Calu3 (cell line): ENCODE measurements at places on chromosomes 2 and 18.
A peak's percentile ranks its signal among the peaks of the same experiment; 100 is the strongest.

DNA sequence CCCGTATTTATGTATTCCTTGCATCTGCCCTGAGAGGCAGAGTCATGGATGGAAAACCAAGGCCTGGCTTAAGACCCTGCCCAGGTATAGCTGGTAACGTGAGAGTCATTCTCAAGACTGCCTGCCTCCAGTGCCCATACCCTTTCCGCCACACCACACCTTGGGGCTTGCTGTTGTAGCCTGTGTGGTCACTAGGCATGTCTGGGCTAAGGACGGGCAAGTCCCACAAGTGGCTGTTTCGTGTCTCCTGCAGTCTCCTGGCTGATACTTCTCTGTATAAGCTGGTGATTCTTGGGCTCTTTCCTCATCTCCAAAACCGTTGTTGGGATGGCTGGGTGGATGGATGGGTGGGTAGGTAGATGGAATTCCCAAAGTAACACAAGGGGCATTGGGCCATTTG is 269.8 kb downstream of the KLHL29 start:
- DNase-seq, result no peak

- DNase-seq, result no peak
Measured at GRCh38 chr2:80725001-80725400, 420.4 kb upstream of the LRRTM1 start.

- no peak for DNase-seq
Measured at GRCh38 chr2:238107525-238108422, 7.6 kb downstream of the ESPNL start.

DNA sequence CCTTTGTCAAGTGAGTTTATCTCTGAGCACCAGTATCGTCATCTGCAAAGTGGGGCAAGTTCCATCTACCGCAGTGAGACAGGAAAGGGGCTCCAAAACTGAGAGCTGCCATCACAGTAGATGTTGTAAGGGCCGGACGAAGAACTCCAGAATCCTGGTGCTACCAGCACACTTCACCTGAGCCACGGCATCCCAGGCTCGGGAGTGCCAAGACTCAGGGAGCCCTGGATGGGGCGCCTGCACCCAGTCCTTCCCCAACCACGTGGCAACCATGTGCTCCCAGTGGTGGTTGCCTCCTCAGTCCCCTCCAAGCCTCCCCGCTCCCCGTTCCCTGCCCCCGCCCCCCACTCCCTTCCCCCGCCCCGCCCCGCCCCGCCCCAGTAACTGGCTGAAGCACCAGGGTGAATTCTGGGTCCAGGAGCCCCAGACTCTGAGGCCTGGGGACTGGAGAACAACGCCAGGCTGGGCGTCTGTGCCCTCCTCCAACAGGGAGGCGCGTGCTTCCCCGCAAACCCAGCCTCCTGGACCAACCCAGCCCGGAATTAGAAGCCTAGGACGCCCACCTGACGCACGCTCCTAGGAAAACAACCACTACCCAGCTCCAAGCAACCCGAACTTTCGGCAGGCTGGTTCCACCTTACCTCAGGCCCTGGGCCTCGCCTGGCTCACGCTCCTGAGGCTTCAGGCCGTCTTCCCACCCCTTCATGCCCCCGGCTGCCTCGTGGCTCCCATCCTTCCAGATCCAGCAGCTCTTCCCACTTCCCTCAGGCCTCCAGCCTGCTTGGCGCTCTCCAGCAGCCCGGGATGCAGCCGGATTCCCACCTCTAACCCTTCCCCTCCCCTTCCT is 67.6 kb downstream of the LAMA3 start:
- no peak for DNase-seq

DNA sequence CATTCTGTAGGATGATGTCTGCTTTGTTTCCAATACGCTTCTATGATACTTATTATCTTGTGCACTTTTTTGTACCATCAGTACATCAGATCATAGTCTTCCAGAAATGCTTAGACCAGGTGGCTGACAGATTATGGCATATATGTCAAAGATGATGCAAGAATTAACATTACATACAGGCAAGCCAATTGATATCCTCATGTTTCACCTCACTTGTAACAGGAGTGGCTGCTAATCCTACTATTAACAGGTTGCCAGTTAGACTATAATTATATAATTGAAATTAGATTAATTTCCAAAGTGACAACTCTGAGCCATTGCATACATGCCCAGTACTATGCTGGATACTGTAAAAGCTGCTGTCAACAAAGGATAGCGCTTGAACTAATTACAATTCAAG is 77.2 kb downstream of the TLK1 start:
- DNase-seq, result no peak

- DNase-seq, result no peak
Measured at GRCh38 chr18:76463872-76464271, 31.2 kb downstream of the ZNF516 start.

- DNase-seq, result no peak
Measured at GRCh38 chr2:152015552-152015951, 83.3 kb downstream of the CACNB4 start.

- no peak for DNase-seq
Measured at GRCh38 chr2:173760553-173760952, 204.6 kb downstream of the SP3 start.

GRCh38 chr2:172046866-172047565 is 38.3 kb upstream of the DLX1 start:
- no peak for DNase-seq

GRCh38 chr18:42404151-42404550 is 449.1 kb downstream of the PIK3C3 start:
- no peak for DNase-seq

- DNase-seq, result no peak
Measured at GRCh38 chr2:68811364-68811763, 59.8 kb downstream of the BMP10 start.

GRCh38 chr2:44429034-44429433 is 67.3 kb downstream of the CAMKMT start:
- no peak for DNase-seq

DNA sequence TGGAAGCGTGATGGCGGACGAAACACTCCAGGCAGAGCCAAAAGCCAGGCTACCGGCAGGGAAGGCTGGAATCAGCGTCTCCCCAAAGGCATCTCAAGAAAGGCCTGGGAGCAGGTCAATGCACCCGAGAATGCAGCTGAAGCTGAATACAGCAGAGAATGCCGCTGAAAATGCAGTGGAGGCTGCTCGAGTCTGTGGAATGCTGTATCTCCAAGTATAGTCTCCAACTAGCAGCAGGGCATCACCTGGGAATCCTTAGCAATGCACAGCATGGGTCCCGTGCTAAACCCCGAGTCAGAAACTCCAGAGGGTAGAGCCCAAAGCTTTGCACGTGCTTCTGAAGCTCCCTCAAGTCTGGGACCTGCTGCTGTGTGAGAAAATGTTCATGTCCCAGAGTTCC is 191.1 kb upstream of the ALKAL2 start:
- no peak for DNase-seq

- peak; percentile 39 for DNase-seq
Measured at GRCh38 chr2:30422444-30423040, 24.5 kb upstream of the LCLAT1 start.

DNA sequence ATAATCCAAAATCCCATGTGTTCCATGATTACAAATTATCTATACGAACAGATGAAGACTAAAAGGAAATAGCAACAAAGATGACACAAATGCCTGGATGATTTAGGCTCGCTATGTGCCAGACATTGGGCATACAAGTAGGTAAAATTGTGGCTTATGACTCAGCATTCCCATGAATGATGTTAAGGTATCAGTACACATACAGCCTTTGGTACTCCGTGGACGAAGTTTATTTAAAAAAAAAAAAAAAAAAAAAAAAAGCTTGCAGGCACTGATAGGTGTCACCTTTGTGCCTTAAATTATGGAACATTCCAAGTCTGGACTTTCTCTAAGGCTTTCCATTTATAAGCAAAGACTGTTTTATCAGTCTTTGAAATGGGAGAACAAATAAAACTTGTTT is 2.7 kb downstream of the CHAC2 start:
- DNase-seq, result no peak

DNA sequence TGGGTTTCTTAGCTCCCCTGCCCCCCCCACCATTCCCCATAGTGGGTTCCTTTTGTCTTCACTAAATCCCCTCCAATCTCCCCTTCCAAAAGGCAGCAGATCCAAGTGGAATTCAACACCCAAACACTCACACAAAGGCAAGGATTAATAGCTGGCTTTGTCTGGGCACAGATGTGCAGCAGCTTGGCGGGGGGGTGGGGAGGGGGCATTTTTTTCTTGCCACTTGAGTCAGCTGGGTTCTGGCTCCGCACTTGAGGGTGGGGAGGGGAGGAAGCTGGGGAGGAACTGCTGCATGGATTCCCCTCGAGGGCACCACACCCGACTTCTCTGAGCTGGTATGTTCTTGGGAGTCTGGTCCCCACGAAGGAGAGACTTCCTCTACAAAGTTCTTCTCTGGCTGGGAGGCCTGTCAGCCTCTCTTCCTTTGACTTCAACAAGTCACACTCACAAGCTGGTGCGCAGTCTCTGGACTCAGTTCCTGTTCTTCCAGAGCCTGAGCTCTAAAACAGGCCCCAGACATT is 36.0 kb downstream of the SERTAD2 start:
- no peak for DNase-seq

DNA sequence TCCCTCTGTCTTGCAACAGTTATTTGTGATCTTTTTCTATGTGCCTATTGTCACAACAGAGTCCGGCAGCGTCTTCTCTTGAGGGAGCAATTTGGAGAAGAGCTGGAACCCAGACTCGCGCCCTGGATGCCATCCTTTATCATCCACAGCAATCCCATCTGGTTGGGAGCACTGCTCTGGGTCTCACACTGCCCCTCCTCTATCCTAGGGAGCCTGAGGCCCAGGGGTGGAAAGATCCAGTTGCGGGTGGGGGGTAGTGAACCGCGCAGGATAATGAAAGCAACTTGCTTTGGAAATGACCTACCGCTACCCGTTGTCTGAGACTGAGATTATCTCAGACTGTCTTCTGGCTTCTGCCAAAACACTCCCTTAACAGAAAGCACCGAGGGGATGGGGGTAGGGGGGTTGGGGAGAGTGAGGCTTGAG is 713 bp downstream of the WBP1 start:
- DNase-seq, result no peak

- DNase-seq, result no peak
Measured at GRCh38 chr2:49367003-49367402, 212.7 kb upstream of the FSHR start.

DNA sequence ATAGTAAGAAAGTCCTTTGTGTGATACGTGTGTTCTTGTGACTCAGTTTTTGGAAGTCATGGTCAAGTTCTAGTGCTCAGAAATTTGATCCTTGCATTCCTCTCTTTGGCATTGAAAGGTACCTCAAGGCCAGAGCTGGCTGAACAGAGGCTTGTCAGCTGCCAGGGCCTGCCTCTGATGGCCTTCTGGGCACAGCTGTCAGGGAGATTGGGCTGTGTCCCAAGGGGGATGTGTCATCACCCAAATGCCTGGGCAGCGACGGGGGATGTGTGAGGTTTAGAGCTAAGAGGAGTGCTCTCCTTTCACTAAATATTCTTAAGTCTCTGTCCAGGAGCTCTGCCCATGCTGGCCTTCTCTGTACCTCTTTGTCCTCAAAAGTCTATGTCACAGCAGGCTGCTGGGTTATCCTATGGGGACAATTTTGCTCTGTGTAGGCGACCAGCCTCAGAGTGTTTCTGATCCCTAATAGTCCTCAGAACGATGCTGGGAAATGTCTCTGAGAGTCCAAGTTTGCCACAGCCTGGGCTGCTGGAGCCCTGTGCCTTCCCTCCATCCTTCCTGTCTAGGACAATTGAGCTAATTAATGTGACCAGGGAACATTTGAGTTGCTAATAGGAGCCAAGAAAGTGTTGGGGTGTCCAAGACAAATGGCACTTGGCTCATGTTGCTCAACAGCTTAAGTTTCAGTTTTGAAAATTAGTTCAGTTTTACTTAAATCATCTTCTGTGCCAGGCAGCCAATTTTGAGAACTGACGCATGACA is 115.4 kb upstream of the ZNF521 start:
- DNase-seq, result no peak

DNA sequence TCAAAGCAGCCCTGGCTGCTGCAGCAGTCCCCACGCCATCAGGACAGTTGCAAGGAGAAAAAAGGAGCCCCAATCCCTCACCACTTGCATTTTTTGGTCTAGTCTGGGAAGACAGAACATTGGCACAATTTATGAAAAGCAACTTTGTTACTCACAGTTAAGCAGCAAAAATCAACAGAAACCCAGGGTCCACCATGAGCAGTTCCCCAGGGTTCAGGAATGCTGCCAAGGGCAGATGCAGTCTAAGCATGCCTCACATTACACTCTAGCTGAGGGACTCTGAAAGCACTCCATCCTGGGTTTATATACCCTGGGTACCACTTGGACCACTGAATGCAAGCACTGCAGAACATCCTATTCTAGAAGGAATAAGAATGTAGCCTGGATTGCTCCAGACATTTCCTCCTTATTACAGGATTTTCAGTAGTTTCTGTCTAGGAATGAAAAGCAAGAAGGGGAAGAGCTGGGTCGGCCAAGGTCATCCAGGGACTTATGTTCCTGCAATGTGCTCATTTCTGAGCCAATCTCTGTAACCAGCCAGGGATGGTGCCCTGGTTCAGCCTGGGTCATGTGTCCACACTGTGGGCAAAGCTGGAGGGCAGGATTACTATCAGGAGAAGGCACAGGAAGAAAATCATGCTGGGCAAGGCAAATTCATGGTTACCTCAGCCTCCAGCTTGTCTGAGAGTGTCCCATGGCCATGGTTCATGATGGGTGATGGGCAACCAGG is 19.5 kb upstream of the TMEM163 start:
- DNase-seq, result no peak

DNA sequence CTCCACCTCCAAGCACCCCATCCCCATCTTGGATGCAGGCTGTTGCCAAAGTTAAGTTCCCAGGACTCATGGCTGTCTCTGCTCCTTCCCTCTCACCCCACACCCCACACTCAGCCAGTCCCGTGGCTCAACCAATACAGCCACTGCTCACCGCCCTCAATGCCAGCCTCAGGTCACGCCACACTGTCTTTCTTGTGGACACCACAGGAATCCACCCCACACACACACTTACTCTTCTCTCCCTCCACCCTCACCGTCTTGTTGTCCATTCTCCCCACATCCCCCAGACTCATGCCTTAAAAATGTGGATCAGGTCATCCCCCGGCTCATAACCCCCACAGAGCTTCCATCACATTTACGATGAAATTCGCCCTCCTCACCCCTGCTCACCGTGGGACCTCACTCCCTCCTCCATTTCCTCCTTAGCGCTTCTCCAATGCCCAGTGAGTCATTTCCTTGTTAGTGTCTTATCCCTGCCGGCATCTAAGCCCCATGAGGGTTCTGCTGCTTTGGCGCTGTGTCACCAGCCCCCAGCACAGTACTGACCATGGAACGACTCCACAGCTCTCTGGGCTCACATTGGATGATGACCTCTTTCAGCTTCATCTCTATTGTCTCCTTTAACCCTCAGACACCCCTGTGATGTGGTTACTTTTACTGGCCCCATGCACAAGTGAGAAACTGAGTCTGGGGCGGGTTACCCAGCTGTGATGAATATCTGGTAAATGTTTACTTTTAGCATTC is 13.8 kb downstream of the MLPH start:
- no peak for DNase-seq

GRCh38 chr2:27199241-27199640 is 12.6 kb upstream of the ATRAID start:
- no peak for DNase-seq

- DNase-seq, result no peak
Measured at GRCh38 chr2:145464866-145465265, 944.9 kb upstream of the ZEB2 start.

GRCh38 chr2:46143429-46144132 is 153.6 kb upstream of the EPAS1 start:
- DNase-seq, result no peak

- no peak for DNase-seq
Measured at GRCh38 chr2:197959383-197959782, 155.0 kb downstream of the PLCL1 start.

GRCh38 chr2:27050281-27050995 is 1.0 kb upstream of the AGBL5 start:
- DNase-seq, result peak; percentile 91
